ENCODE measurements at places on chromosomes 6 and 20.

DNA sequence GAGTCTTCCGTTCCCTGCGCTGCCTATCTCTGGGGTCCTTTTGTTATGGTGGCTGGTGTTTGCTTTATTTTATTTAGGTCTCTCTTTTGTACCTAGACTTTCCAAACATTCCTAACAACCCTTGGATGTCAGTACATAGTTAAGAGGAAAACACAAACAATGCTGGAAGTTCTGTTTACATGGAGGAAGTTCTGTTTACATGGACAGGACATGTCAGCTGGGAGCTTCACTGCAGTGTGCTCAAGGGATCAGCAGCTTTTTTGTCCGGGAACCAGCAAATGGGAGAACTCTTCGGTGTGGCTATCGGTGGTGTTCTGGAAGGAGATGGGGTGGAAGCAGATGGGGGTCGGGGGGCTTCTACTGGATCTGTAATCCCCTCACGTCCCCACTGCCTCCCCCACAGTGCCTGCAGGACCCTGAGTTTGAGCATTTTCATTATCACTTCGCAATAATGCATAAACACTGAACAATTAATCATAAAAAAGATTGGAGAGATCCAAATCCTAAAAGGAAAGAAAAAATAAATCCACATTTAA is 2.7 kb downstream of the SERPINB6 start:
- DNase-seq = no peak

- DNase-seq = no peak
These were observed 107.0 kb downstream of the ERMARD start for GRCh38 chr6:169858293-169858934.

DNA sequence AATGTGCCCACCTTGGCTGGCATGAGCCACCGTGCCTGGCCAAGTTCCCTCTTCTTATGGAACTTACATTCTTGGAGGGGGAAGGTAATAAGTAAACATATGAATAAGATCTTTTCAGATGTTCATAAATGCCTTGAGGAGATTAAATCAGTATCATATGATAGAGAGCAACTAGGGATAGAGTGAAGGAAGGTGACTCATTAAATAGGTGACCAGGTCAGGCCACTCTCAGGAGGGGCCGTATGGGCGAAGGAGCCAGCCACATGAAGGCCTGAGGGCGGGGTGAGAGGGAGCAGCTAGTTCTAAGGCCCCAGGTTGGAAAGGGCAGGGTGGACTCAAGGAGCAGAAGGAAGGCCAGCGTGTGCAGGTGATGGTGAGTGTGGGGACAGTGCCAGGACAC is 91.1 kb downstream of the UST start:
- DNase-seq = no peak

GRCh38 chr20:25272223-25273000 is 24.5 kb downstream of the PYGB start:
- DNase-seq = no peak

GRCh38 chr6:87724983-87725811 is 23.2 kb upstream of the AKIRIN2 start:
- no peak for DNase-seq

- DNase-seq = no peak
These were observed 6.9 kb upstream of the SAMD3 start for GRCh38 chr6:130229645-130230044.

- DNase-seq = no peak
These were observed 8.7 kb downstream of the MMP24OS start for GRCh38 chr20:35269055-35269781.

GRCh38 chr6:156599366-156599765 is 177.8 kb upstream of the ARID1B start:
- no peak for DNase-seq

DNA sequence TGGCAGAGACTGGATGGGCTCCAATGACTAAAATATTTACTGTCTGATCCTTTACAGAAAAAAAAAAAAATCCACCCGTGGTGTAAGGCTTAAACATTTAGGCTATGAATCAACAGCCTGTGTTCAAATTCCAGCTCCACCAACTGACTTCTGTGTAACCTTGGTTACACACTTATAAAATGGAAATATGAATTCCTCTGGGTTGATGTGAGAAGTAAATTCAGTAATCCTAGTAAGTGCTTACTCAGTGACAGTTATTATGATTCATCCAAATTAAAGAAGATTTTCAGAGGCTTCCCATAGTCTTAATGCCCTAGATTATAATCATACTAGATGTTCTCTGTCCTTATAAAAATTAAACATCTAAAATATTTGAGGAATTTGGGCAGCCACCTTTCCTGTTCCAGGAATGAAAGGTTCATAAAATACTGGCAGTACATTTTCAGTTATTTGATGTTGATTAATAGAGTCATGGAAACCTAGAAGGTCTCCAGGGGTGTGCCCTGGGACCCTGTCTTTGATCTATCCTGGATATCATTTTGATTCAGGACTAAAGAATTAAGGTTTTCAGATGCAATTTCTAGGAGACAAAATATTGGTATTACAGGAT is 180.3 kb upstream of the ZNF217 start:
- DNase-seq = no peak

DNA sequence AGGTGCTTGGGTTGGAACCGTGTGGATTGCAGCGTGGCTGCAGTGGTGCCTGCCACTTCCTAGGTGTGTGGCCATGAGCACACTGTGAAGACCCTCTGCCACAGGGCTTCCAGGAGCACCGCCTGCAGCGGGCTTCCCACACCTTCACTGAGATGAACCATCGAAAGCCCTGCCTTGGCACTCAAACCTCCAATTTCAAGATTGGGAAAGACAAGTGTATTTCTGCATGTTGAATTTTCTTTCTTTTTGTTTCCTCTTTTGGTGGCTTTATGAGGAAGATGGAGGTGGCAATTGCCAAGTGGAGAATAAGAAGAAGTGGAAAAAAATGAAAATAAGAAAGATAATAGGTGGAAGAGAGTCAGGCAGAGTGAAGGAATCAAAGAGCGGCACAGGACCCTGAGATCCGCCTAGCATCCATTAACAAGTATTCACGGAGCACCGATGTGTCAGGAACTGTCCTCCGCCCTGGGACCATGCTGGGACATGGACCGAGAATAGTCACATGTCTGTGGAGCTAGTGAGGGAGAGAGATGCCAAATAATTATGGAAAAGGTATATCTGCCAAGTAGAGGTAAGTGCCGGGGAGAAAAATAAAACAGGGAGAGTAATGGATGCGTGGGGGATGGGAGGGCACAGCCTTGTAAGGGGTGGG is 159.9 kb downstream of the BCAS1 start:
- DNase-seq = no peak

GRCh38 chr6:16238057-16238962 is at the start of gene GMPR:
Gene GMPR, plus strand, starts transcription at chr6:16238587. Its CDS starts 107 bp downstream, at chr6:16238694.
- DNase-seq = peak; percentile 75

- no peak for DNase-seq
These were observed 17.6 kb downstream of the NOL4L start for GRCh38 chr20:32567384-32568178.

- no peak for DNase-seq
These were observed 425.6 kb downstream of the PLCB1 start for GRCh38 chr20:8557711-8558110.

- DNase-seq = peak; percentile 20
These were observed 746 bp downstream of the BACH2 start for GRCh38 chr6:90295854-90296340.

- DNase-seq = no peak
These were observed 7.5 kb downstream of the SNAI1 start for GRCh38 chr20:49990271-49990720.

GRCh38 chr6:19478992-19479391 is 358.2 kb upstream of the ID4 start:
- DNase-seq = no peak

GRCh38 chr20:10501402-10501801 is 66.3 kb downstream of the SLX4IP start:
- DNase-seq = peak; percentile 69

DNA sequence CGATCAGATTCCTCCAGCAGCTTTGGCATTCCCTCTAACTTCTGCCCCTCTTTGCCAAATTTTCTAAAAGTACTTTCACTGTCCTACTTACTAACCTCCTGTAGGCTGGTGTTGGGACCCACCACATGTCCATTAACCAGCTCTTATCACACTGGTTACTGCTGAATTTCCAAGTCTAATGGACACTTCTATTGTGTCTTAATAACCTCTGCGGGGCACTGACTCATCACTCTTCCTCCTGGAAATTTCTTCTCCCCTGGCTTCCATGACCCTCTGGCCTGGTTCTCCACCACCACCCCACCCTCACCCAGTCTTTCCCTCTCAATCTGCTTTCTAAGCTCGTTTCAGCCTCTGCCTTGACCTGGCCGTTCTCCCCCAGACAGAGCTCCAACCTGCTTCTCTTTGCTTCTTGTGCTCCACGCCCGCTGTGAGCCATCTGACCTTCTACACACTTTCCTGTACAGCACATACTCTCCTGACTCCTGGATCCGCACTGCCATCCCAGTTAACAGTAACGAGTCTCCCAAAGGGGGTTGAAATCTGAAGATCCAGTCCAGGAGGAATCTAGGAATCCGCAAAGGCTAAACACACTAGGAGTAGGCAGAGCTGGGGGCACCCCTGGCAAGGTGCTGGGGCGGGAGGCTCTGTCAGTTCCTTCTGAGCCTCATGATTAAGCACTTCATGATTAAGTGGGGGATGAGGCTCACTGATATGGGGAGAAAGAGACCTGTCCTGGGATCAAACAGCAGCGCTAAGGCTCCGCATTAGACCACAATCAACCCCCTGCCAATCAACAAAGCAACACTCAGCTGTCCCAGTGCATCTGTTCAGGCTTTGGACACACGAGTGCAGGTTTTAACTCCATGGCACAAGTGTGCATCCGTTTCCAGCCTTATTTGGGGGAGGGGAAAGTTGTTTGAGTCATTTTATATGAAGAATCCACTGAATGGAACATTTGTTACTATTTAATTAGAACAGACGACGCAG is 146.3 kb downstream of the LY86 start:
- DNase-seq = no peak

DNA sequence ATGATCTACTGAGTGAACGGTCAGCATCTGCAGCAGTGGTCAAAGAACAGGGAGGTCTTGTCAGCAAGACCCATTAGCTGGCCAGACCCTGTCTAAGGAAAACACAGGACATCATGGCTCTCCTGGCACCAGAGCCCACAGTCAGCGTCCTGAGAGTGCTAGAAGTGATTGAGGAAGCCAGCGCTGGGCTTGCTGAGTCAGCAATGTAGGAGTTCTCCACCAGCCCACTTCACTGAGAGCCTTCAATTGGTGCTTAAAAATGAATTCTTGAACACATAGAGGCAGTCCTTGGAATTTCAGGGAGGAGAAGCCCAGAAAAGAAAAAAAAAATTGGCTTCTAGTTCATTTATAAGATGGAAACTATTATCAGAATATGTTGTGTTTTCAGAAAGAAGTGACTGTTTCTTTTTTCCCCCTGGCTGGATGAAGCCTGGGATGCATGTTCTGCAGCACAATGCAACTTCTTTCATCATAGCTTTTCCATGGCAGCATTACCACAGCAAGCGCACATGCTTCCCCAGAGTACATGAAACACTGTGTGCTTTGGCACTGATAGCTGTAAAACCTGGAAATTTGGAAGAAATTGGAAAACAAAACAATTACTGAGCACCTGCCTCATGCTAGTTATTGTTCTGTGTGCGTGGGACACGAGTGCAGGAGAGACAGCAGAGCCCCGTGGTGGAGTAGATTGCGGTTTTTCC is 899.9 kb downstream of the C6orf118 start:
- DNase-seq = no peak

DNA sequence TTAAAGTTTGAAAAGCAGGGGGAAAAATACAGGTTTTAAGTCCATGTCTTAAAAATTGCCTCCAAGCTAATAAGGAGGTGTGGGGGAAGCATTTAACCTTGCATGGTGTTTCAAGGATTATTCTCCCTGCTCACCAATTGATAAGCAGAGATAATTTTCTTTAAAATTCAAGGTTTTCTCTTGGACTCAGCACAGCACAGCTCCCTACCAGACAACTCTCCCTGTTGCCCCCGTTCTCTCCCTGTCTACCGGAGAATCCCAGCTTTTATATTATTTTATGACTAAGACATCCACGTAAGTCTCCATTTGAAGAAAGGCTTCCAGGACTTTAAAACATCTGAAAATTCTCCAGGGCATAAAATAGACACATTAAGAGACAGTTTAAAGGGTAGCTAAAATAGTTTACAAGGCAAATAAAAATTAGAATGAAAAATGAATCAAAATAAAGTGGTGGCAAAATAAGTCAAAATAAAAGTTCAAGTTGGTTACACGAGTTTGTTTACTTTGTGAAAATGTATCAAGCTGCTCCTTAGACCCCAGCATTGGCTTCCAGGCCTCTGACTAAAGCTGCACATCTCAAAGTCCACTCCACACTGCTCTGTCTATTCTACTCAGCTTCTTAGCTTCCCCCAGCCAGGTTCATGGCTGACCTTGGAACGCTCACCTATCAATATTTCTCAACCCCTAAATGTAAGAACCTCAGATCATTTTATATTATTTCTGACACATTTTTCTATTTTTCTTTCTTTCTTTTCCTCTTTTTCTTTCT is 188.6 kb upstream of the PLCB4 start:
- DNase-seq = no peak

DNA sequence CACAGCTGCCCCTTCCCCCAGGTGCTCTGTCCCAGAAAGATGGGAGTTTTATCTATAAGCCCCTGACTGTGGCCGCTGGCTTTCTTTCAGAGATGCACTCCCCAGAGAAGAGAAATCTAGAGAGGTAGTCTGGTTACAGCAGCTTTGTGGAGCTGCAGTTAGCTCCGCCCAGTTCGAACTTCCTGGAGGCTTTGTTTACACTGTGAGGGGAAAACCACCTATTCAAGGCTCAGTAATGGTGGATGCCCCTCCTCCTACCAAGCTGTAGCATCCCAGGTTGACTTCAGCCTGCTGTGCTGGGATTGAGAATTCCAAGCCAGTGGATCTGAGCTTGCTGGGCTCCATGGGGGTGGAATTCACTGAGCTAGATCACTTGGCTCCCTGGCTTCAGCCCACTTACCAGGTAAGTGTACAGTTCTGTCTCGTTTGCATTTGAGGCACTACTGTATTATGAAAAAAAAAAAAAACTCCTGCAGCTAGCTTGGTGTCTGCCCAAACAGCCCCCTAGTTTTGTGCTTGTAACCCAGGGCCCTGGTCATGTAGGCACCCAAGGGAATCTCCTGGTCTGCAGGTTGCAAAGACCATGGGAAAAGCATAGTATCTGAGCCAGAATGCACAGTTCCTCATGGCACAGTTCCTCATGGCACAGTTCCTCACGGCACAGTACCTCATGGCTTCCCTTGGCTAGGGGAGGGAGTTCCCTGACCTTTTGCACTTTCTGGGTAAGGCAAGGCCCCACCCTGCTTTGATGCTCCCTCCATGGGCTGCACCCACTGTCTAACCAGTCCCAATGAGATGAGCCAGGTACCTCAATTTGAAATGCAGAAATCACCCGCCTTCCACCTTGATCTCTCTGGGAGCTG is 275.0 kb downstream of the CENPW start:
- DNase-seq = no peak

Data from T-helper 2 cell (primary cell).